Mesenteric fat pad (tissue), 1 donor: ENCODE measurements at places on chromosomes 13 and 19. TPM values are rescaled to one million over a fixed set of nuclear protein-coding genes. Genes with fewer than 3 reads are reported as not detected.

GRCh38 chr13:43631106-43631505, 155.7 kb downstream of the ENOX1 start:
- DNase-seq: no peak

DNA sequence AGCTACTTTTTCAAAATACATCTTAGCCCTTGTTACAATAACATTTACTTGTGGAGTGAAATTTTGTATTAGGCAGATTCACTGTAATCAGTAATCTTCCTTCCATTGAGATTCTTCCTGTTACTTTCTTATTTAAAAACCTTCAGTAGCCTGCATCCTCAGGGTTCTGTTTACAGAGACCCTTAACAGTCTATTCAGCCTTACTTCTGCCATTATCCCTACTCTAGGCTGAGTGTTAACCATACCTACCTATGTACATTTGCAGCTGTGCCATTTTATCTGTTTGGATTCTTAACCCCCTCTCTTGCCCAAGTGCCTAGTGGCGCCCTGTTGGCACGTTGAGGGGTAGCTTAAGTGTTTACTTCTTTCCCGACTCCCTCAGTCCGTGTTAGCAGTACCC, 71.9 kb downstream of the LRCH1 start:
- no peak for DNase-seq

DNA sequence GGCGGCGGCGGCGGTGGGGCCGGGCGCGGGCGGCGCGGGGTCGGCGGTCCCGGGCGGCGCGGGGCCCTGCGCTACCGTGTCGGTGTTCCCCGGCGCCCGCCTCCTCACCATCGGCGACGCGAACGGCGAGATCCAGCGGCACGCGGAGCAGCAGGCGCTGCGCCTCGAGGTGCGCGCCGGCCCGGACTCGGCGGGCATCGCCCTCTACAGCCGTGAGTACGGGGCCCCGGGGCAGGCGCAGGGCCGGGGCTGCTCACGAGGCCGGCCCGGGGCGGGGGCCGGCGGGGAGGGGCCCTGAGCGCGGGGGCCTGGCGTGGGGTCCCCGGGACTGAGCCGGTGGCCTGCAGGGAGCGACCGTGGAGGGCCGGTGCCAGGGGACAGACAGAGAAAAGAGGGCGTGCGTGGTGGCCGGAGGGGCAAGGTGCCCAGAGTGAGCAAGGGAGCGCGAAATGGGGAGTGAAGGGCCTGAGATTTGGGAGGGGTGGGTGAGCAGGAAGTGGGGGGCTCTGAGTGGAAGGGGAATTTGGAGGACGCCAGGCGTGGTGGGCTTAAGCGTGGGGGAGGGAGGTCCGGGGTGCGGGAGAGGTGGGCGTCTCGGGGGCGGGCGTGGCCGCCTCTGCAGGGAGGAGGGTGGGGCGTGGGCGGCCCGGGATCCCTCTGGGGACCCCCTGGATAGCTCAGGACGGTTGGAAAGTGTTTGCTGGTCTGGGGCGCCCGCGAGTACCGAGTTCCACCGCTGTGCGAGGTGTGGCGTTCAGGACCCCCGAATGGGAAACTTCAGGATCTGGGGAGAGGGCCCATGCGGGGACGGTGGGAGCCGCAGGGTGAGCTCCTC, 575 bp downstream of the CARM1 start:
- no peak for DNase-seq

GRCh38 chr19:6423499-6424194, 964 bp downstream of the KHSRP start:
- no peak for DNase-seq

- no peak for DNase-seq
Observed at GRCh38 chr13:44651209-44651608, 75.1 kb upstream of the TSC22D1 start.

DNA sequence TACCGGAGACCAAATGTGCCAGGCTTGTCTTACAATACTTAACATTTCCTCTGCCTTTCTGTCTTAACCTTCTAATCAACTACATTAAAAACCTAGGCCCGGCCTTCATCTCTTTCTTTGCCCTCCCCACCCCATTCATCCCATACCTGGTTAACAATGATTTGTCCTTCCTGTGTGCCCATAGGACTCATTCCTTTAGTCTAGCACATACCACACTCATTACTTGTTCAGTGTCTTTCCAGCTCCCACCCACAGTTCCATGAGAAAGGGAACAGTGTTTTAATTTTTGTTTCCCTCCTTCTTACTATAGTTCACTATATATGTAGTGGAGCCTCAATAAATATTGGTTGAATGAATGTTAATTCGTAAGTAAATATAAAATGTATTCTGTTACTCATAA, 2.4 kb downstream of the CLN5 start:
- DNase-seq: no peak

The OR7C1 gene
- not detected for total RNA-seq

The COX6B2 gene
- total RNA-seq: not detected

The MISP gene
- 0.67 TPM for total RNA-seq

The ARGLU1 gene
- total RNA-seq: 63.7 TPM
